EL (cell line): ENCODE measurements at places on chromosomes 11 and 22.
A peak's percentile ranks its signal among the peaks of the same experiment; 100 is the strongest.

GRCh38 chr11:16505481-16505880 is 149.1 kb upstream of the SOX6 start:
- DNase-seq, result no peak

- DNase-seq, result no peak
Measured at GRCh38 chr11:6843670-6844069, 1.8 kb upstream of the OR10A5 start.

DNA sequence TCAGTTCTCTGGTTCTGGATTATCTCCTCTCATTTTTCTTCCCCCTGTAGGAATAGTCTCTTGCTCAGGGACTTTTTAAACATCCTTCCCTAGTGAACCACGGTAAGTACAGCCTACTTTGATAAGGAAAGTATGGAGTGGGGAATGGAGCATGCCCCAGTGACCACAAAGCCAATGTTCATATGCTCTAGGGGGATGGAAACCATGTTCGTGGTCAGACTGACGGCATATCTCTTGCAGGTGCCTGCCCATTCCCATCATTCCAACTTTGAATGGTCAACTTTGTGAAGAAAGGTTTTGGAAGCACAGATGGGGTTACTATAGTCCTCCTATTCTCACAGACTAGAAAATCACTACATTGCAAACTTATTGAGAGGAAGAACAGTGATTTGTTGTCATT is 332.5 kb upstream of the NCAM1 start:
- no peak for DNase-seq

DNA sequence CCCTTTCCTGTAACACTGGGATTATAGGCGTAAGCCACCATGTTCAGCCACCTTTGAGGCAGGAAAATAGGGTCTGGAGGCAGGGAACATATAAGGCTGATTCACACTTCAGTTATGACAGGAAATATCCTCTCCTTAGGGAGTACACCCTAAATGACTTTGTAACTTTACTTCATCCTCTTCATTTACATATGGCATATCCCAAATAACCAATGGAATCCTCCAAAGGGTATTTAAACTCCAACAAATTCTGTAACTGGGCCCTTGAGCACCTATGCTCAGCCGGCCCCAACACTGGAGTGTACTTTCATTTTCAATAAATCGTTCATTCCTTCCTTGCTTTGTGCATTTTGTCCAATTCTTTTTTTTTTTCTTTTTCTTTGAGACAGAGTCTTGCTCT is 1.6 kb upstream of the KAT5 start:
- DNase-seq, result peak; percentile 27
